ENCODE measurements at places on chromosomes 12 and 14.
A peak's percentile ranks its signal among the peaks of the same experiment; 100 is the strongest.

GRCh38 chr14:96417254-96417653, 25.3 kb downstream of the AK7 start:
- DNase-seq, result no peak

DNA sequence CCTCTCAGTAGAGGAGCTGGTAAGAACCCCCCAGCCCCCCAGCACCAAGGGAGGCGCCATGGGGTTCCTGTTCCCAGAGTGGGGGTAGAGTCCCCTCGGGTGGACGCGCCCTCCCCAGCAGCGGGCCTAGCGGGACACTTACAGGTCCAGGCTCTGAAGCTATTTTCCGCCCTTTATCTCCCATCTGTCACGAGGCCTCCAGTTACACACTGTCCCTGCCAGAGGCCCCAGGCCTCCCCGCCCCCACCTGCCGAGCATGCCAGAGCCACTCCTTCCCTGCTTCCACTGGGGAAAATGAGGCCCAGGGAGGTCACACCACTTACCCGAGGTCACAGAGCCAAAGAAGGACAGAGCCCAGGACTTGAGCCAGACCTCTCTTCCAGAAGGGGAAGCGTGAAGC, 3.1 kb downstream of the C14orf180 start:
- no peak for DNase-seq

GRCh38 chr12:96219700-96220206, 25.6 kb downstream of the ELK3 start:
- no peak for DNase-seq

DNA sequence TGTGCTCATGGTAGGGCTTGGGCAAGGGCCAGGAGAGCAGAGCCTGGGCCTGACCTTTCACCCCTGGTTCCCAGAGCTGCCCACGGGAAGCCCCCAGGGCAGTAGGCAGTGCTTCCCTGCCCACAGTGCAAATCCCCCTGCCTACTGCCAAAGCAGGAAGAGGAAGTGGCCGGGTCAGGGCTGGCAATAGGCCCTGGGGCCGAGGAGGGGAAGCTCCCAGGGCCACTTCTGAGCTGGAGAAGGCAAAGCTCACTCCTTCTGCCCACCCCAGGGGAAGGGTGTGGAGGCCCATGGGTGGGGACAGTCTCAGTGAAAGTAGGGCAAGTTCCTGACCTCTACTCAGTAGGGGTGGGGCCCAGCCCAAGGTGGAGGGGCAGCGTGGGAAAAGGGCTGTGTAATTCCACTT, 5.4 kb upstream of the NR4A1 start:
- DNase-seq, result no peak

GRCh38 chr14:78445275-78445674, 275.1 kb downstream of the NRXN3 start:
- DNase-seq, result no peak

DNA sequence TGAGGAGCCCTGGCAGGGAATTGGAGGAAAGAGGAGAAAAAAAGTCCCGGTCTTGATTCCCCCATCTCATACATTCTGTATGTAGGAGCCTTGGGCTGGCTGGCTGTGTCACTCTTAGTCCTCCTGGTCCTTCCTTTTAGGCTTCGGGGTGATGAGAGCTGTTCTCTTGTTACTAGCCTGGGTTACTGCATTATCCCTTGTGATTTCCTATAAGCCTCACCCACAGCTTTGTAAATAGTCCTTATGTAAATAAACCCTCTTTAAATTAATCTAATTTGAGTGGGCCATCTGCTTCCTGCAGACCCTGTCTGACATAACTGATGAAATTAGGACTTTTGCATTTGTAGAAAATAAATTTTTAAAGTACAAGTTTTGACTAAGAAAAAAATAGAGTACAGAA, 19.2 kb downstream of the DNM1L start:
- DNase-seq, result no peak

- DNase-seq, result no peak
Measured at GRCh38 chr12:56874821-56875220, 59.4 kb downstream of the SDR9C7 start.

DNA sequence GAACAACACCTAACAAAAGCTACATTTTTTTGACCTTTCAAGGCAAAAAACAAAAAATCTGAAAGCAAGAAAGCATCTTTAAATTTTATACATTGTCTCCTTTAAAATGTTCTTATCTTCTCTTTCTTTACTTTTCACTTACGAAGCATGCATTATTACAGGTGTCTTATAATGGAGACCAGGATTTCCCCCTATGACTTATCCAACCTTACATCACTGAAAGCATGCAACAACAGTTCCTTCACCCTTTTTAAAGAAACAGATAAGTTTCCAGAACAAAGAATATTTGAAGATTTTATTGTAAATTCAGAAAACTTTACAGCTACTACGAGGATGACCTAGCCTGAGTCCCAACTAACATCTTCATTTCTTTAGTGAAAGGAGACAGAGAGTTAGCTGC, 277.2 kb downstream of the AKAP6 start:
- no peak for DNase-seq

- DNase-seq, result no peak
Measured at GRCh38 chr14:99384450-99385417, 95.9 kb downstream of the SETD3 start.

GRCh38 chr14:100096656-100097055, 31.4 kb downstream of the EVL start:
- no peak for DNase-seq

DNA sequence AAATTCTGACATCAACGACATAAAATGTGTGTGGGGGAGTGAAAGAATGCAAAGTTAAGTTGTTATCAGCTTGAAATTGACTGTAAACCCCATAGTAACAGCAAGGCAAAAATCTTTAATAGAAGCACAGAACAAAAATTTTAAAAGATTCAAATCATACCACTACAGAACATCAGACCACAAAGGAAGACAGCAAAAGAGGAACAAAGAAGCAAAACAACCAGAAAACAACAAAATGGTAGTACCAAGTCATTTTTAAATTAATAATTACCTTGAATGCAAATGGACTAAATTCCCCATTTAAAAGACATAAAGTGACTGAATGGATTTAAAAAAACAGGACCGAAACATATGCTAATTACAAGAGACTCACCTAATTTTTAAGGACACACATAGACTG, 31.3 kb downstream of the A2M start:
- DNase-seq, result no peak

DNA sequence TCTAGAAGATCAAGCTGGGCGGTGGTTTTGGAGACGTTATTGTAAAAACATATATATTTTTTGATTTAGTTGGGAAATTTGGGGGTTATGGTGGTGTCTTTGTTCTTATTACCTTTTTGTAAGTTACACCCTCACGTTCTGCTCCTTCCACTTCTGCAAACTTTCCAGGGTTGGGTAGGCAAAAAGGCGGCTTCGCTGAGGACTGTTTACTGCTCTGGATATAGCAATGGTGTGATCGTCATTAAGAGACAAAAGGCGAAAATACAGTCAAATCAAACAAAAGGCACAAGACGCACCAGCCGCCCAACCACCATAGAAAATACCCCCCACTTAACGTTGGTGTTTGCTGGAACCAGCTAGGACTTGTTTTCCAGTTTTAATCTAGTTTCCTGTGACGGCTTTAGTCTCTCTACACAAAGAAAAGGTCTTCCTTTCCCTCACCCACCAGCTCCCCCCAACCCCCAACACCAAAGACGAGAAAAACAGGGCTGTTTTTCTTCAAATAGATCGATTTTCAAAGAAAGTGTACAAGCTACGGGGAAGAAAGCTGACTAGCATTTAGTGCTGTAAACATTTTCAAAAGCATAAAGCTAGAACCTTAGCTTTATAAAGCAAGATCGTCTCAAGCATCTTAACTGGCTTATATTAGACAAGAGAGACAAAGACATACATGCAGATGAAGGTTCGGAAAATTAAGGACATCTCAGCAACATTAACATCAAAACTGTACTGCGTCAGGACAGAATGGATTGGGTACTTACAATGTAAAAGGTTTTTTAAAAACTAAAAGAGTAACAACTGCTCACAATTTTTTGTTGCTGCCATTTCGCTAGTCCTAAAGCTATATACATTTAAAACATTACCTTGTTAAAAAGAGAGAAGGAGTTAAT, 2.0 kb upstream of the SETD1B start:
- no peak for DNase-seq

DNA sequence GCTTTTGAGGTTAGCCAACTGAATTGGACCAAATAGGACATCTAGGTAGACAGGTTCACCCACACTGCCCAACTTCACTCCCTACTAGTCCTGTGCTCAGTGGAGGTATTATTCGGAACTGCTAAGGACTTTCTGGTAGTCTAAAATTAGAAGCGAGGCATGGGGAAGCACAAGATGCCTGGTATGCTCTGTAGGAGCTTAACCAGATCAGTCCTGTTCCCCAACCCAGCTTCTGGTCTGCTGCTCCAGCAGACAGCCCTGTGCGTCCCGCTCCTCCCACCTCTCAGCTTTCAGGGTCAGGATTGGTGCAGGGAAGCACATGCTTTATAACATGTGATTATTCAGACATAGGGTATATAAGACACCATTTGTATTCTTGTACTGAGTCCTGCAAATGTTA, 31.2 kb downstream of the PRB3 start:
- no peak for DNase-seq

- no peak for DNase-seq
Measured at GRCh38 chr14:68624541-68625220, 168.2 kb downstream of the ZFP36L1 start.

- no peak for DNase-seq
Measured at GRCh38 chr12:94676031-94676641, 25.8 kb upstream of the TMCC3 start.

GRCh38 chr14:88505621-88506020, 49.2 kb downstream of the PTPN21 start:
- DNase-seq, result no peak

- peak; percentile 67 for DNase-seq
Measured at GRCh38 chr12:120583478-120584030, 2.4 kb upstream of the POP5 start.

GRCh38 chr12:132513070-132513398, 23.1 kb downstream of the FBRSL1 start:
- DNase-seq, result no peak

- DNase-seq, result no peak
Measured at GRCh38 chr12:117046011-117046369, 53.2 kb downstream of the TESC start.

DNA sequence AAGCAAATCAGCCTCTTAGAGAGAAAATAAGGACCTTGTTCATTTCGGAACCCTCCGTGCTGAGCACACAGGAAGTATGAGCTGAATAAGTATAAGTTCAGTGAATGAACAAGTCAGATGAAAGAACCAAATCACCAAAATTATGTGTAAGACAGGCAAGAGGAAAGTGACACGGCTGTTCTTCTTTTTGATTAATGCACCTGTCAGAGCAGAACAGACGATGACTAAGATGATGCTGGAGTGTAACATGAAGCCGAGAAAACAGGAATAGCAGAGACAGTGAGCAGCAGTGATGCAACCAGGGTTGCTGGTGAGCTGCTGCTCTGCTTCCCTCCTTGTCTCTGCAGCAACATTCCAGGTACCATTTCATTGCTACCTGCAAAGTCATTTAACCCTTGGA, 861.1 kb downstream of the GALC start:
- no peak for DNase-seq

GRCh38 chr12:13135371-13136178, 32.1 kb upstream of the GSG1 start:
- DNase-seq, result no peak

DNA sequence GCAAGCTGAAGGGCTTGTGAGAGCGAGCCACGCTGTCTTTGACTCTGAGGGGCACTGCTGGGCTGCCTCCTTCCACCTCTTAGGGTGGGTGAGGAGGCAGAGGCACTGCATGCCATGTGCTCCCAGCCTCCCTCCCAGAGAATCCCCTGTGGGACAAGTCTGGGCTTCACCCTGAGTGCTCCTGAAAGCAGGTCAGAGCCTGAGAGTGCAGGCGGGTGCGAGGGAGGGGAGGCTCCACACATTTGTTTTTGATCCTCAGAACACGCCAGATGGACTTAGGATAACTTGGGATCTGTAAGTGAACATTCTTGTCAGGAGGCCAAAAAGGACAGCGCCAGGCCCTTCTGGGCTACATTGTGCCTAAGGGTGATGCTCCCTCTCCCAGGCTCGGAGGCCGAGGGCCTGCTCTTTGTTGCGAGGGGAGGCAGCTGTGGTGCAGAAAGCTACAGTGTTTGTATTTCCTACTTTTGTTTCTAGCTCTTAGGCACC, 155.4 kb downstream of the TMX1 start:
- no peak for DNase-seq

DNA sequence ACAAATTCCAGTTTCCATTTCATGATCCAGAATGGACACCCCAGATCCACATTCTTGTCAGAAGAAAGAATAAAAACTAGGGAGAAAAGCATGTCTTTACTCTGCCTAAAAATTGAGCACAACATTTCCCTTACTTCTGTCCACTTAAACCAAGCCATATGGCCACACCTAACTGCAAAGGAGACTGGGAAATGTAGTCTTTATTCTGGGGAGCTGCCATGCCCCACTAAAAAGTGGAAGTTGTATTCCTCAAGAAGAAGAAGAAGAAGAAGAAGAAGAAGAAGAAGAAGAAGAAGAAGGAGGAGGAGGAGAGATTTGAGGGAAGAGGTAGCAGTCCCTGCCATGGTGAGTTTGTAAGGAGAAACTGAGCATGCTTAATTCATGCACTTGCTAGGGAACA, 84.5 kb downstream of the GPR65 start:
- DNase-seq, result no peak

DNA sequence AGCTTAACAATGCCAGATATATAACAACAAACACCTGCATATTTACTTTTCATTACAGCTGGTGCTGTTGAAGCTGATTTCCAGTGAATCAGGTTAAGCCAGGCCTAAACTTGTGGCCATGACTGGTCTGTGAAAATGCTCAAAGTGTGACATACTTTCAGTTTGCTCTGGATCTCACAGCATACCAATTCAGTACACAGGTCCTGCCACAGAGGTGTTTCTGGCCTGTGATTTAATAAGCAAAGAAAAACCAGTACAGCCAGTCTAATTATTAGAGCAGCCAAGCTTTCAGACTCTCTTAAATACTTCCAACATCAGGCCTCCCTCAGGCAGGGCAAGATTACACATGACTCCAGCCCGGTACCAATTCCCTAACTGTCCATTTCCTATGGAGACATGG, 27.4 kb upstream of the TMCC3 start:
- no peak for DNase-seq

- no peak for DNase-seq
Measured at GRCh38 chr14:68527329-68527851, 265.5 kb downstream of the ZFP36L1 start.

- no peak for DNase-seq
Measured at GRCh38 chr12:82412246-82412645, 53.9 kb downstream of the METTL25 start.

GRCh38 chr14:92755495-92755894, 7.1 kb upstream of the LGMN start:
- DNase-seq, result no peak

DNA sequence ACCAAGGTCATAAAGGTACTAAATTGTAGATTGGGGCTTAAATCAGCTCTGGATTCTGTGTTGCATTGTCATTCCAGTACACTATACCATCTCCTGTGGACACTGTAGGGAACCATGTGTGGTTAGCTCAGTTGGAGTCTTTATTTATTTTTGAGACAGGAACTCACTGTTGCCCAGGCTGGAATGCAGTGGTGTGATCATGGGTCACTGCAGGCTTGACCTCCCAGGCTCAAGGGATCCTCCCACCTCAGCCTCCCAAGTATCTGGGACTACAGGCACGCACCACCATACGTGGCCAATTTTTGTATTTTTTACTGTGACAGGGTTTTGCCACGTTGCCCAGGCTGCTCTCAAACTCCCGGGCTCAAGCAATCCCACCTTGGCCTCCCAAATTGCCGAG, 6.7 kb downstream of the PAPOLA start:
- DNase-seq, result no peak
